PC-3 (cell line): ENCODE measurements at places on chromosomes 6 and 20.

DNA sequence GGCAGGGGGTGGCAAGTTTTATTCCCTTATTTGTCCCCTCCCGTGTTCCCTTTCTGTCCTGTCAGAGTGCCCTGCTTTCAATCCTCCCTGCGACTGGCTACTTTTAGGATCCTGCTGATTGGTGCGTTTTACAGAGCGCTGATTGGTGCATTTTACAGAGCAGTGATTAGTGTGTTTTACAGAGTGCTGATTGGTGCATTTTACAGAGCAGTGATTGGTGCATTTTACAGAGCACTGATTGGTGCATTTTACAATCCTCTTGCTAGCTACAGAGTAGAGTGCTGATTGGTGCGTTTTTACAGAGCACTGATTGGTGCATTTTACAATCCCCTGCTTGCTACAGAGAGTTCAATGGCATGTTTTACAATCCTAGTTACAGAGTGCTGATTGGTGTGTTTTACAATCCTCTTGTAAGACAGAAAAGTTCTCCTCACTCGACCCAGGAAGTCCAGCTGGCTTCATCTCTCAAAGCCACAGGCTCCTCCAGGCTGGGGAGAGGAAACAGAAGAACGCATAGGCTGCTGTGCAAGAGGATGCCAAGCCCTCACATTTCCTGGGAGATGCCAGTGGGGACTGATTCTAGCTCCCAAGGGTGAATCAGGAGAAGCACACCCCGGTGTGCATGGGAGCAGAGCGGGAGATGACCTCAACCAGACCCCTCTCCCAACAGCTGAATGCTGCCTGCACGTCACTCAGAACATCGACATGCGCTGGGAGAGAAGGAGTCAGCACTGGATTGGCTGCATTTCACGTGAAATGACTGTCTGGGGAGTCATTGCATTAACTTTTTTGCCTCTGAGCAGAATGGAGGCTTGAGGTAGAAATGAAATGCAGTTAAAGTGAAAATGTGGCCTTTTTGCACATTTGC, 48.3 kb upstream of the SLC22A23 start:
- no peak for DNase-seq

DNA sequence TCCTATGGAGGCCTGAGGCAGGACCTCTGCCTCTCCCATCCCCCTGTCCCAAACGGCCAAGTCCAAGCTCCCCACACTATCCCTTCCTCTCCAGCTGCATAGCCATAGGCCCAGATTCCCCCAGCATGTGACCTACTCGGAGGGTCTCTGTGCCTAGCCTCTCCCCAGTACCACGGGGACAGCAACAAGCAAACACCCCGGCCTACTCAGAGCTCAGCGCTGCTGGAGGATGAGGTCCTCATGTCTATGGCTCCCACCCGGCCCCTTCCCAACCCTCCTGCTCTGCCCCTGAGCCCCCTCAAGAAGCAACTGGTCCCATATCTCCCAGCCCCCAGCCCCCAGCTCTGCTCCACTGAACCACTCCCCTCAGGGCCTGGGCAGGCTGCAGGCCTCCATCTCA, 24.2 kb downstream of the RNASET2 start:
- no peak for DNase-seq

GRCh38 chr20:16709017-16709416, 20.8 kb upstream of the SNRPB2 start:
- DNase-seq = no peak

DNA sequence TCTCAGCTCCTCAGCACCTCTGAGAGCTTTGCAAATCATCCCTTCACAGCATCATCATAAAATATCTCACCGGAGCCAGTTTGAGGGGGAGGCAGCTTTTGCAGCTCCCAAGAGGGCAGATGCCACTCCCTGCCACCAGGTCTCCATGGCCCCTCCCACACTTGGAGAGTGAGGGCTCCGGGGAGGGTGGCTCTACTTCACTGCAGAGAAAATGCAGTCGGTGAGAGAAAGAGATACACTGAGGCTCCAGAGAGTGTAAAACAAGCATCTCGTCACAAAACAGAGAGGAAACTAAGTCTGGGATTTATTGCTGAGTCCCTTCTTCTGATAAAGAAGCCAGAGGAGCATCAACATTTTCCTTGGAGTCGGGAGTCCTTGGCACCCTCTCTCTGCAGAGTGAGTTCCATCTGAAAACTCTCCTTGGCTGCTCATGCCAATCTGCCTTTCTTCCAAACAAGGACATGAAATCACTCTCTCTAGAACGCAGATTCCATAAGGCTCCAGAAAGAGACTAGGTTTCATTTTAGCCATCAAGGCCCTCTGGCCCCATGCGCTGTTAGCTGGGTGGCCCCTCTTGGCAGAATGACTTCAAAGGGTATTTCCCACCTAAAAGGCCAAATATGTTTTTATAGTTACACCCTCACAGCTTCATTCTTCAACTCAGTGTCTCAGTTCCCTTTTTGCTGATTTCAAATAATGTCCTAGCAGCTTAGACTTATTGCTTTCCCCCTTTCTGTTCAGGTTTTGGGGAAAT, 70.6 kb upstream of the F13A1 start:
- DNase-seq = no peak

GRCh38 chr6:31582230-31582643, at the start of gene LTB:
Gene LTB, minus strand, starts transcription at chr6:31582424. Its CDS starts 7 bp downstream, at chr6:31582417.
- DNase-seq = no peak

- DNase-seq = no peak
Measured at GRCh38 chr6:90003941-90004340, 109.7 kb downstream of the GJA10 start.

GRCh38 chr6:67663105-67663895, 971.8 kb upstream of the ADGRB3 start:
- no peak for DNase-seq

- no peak for DNase-seq
Measured at GRCh38 chr6:13025893-13026499, 302.3 kb downstream of the TBC1D7 start.

- DNase-seq = no peak
Measured at GRCh38 chr20:4853757-4854560, 132.2 kb downstream of the PRND start.

GRCh38 chr6:136148523-136148922, 101.6 kb downstream of the MTFR2 start:
- DNase-seq = no peak

- no peak for DNase-seq
Measured at GRCh38 chr20:20000211-20000968, 16.8 kb upstream of the NAA20 start.

DNA sequence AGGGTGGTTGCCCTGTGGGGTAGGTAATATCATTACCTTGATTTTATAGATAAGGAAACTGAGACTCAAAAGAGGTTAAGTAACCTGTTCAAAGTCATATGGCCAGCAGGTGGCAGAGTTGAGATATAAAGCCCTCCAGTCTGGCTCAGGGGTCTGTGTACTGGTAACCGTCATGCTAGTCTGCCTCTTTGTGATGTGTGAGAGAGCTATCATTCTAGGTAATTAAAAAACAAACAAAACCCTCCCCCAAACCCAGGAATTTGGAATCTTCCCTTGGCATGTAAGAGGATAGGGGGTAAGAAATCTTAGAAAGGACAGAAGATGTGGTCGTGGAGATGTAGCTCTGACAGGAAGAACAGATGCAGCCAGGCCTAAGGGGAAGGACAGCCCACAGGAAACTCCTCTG, 206.0 kb downstream of the CDC5L start:
- DNase-seq = peak; percentile 74

DNA sequence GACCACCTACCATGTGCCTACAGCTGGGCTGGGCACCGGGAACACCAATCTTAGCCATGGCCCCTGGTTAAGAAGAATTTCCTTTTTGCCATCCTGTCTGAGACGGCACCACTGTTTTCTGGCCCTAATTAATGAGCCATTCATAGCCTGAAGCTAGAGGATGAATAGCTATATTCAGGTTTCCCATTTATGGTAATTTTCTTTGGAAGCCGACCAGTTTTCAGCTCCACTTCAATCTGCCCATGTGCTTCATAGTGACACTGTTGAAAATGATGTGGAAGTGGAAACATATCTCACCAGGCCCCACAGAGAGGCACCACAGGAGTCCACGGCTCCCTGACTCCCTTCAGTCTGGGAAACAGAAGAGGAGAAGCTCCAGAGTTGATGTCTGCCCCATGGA, 22.6 kb upstream of the ULBP3 start:
- DNase-seq = no peak

GRCh38 chr6:129663531-129663930, 46.4 kb downstream of the ARHGAP18 start:
- no peak for DNase-seq

GRCh38 chr20:59937150-59937549, 3.0 kb downstream of the PPP1R3D start:
- DNase-seq = no peak

DNA sequence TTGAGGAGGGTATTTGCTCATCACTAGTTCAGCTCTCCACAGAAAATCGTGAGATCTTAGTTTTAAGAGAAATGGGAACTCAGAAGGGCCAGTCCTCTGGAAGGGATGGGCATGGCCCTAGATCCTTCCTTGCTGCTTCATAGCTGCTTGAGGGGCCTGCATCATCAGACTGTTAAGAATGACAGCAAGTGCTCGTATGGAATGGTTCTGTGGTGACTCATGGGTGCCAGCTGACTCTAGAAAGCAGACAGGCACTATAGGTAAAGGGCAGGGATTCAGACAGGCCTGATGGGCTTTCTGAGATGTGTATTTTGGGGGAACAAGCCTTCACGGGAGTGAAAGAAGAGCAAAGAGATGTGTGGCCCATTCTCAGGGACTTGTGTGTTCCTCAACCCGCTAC, 90.8 kb downstream of the MYLK4 start:
- DNase-seq = peak; percentile 81

DNA sequence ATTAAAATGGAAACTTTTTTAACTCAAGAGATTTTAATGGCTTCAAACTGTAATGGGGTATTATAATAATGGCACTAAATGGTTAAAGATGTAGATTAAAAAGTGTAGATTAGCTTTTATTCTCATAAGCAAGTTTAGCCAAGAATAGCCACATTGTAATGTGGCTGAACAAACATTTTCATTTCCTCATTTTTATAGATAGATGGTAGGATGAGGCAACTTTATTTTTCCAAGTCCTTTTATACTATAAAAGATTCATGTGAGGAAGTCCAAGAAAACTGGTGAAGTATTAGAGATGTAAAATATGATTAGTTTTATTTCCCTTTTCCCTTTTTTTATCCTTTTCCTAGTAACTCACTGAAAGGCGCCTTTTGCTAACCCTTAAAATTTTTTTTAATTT, 88.8 kb downstream of the ATRN start:
- no peak for DNase-seq

GRCh38 chr20:43976547-43976946, 61.9 kb downstream of the TOX2 start:
- DNase-seq = no peak

GRCh38 chr6:79463621-79464050, 73.6 kb downstream of the LCA5 start:
- DNase-seq = peak; percentile 74

- DNase-seq = peak; percentile 51
Measured at GRCh38 chr6:130995783-130996447, 67.1 kb downstream of the EPB41L2 start.

GRCh38 chr6:79157961-79158644, 76.4 kb downstream of the HMGN3 start:
- no peak for DNase-seq

GRCh38 chr6:150076196-150076893, 7.4 kb upstream of the ULBP3 start:
- DNase-seq = peak; percentile 5

- DNase-seq = no peak
Measured at GRCh38 chr6:167733740-167734661, 92.7 kb upstream of the AFDN start.

- peak; percentile 41 for DNase-seq
Measured at GRCh38 chr6:120608826-120609225, 725.5 kb downstream of the TBC1D32 start.

DNA sequence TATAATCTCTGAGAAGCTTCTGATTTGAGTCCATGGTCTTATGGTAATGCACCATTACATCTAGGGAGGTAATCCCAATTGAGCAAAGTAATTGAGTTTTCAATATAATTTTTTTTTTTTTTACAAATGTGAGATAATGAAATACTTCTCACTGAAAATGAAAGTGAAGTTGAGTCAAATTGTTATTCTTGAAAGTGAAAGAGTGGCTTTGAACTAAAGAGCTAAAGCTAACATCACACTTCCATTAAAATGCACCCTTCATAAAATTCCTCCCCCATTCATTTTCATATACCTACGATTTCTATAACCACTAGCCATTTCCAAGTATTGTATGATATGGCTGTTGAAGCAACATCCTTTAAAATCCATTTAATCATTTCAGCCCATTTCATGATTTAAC, 149.1 kb upstream of the IMPG1 start:
- no peak for DNase-seq

DNA sequence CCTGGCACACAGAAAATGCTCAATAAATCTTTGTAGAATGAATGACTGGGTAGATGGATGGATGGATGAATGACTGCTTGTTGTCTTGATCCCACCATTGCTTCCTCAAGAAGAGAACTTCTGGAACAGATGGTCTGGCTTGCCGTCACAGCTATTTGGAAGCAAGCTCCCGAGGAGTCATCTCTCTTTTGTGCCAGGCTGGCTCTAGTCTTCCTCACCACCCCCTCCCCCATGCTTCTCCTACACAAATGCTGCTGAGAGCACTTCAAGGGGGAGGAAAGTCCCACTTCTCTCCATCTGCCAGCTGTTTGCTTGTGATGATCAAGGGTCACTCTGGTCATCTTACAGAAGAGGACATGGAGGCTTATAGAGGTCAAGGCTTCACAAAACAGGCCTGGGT, 11.6 kb upstream of the KCNG1 start:
- DNase-seq = no peak

GRCh38 chr6:155274106-155274505, 10.3 kb downstream of the CLDN20 start:
- DNase-seq = no peak
